Activated CD8-positive, alpha-beta memory T cell treated with anti-CD3 and anti-CD28 coated beads for 4 hours (primary cell): ENCODE measurements at places on chromosomes 2 and 18.

DNA sequence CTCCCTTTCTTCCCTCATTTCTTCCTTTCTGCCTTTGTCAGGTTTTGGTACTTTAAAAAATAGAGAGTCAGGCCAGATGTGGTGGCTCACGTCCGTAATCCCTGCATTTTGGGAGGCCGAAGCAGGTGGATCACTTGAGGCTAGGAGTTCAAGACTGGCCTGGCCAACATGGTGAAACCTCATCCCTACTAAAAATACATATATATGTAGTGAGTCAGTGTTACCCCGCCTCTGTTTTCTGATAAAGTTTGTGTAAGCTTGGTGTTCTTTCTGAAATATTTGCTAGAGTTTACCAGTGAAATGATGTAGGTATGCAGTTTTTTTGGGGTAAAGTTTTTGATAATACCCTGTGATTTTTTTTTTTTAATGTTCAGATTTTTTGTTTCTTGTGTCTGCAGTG is 58.8 kb downstream of the DGKD start:
- DNase-seq: no peak

GRCh38 chr2:190789074-190790004 is 91.3 kb upstream of the GLS start:
- DNase-seq: no peak

DNA sequence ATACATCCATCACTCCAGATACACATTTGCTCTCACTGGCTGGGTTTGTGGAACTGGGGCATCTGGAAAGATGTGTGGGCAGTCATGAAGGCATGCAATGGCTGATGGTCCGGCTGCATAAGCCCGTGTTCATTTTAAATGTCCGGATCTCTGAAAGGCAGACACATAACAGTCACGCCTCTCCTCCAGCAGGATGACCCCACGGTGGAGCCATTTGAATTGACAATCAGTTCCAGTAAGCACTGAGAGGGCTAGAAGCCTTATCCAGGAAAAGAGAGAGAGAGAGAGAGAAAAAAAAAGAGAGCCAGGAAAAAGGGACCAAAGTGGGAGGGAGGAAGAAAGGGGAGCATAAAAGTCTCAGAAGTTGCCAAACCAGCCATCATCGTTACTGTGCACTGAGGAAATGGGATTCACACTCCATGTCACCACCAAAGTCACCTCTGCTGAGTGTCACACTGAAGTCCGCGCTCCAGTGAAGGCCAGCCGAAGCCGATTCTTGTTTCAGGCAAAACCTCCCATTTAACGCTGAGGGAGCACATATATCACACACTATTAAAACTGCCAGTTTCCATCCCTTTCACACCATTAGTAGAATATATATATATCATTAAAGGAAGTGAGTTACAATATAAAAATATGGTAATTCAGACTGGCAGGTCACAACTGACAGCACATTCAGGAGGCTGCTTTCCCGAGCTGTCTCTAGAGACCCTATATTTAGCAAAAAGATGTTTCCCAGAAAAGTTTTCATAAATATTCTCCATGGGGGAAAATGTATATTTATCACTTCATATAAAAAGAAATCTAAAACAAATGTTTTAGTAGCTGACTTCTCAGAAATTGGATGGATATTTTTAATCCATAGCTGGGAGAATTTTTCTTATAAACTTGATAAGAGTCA is 142.0 kb downstream of the ACTR3 start:
- no peak for DNase-seq

DNA sequence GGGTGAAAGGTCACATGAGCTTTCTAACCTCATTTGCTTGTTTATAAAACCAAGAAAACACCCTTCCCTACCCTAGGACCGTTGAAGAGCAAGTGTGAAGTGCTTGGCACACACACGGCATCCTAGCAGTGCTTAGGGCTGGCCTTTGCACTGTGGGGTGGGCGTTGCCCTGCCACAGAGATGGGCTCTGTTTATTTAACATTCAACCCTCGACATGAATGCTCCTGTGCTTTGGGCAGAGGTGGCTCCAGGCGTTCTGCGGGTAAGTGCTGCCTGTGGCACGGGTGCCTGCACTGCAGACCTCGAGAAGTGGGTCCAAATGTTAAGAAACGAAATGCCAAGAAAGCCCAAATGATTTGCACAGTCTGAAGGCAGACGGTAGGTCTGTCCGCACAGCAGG is 170.1 kb downstream of the FHOD3 start:
- DNase-seq: no peak
